ENCODE measurements at places on chromosomes 2 and 18. TPM values are rescaled to one million over a fixed set of nuclear protein-coding genes. Genes with fewer than 3 reads are reported as not detected.

KCNS3 gene
- 2.7 TPM for total RNA-seq

DNA sequence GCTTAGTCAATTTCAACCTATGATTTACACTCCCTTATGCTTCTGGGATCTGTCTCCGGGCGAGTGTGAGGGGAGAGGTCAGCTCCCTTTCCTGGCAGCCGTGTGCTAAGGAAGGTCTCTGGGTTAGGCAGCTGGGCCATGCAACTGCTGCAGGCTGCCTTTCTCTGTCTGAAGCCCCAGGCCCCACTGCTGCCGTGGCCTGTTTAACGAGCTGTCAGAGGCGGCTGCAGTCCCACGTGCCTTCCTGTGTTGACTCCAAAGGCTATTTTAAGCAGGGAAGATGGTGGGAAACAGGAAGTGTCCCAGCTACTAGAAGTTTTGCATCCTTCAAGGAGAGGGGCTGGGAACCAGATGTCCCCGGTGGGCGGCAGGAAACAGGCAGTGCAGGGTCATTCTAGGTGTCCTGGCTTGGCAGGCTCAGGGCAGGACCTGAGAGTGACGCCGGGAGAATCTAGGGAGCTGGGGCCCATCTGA is 186.4 kb downstream of the TNS1 start:
- DNase-seq, result peak; percentile 81

GRCh38 chr2:215722986-215723630 is 287.2 kb upstream of the FN1 start:
- DNase-seq, result no peak

PXDN gene
- total RNA-seq, result 324 TPM
